Activated naive CD8-positive, alpha-beta T cell treated with anti-CD3 and anti-CD28 coated beads, Interleukin-2, amount 50 U/mL, for 16 hours (primary cell): ENCODE measurements at places on chromosomes 12 and 14.

- no peak for DNase-seq
Measured at GRCh38 chr12:3065300-3065699, 11.9 kb upstream of the TSPAN9 start.

DNA sequence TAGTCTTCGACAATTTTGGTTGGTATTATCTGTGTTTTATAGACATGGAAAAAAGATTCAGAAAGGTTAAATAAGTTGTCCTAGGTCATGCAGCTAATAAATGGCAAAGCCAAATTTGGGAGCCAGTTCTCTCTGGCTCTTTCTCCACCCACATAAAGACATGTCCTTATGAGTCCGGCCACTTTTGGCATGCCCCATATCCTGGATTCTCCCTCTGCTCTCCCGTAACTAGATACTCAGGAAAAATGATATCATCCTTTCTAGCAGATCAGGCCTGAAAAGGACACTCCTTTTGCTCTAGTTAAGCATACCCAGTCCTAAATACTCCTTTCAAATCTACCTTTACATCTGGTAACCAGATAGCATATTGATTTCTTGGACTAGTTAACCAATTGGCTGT lies 64.4 kb downstream of the TTLL5 start:
- no peak for DNase-seq

GRCh38 chr14:70045844-70046535 lies 142.8 kb downstream of the SLC8A3 start:
- no peak for DNase-seq

DNA sequence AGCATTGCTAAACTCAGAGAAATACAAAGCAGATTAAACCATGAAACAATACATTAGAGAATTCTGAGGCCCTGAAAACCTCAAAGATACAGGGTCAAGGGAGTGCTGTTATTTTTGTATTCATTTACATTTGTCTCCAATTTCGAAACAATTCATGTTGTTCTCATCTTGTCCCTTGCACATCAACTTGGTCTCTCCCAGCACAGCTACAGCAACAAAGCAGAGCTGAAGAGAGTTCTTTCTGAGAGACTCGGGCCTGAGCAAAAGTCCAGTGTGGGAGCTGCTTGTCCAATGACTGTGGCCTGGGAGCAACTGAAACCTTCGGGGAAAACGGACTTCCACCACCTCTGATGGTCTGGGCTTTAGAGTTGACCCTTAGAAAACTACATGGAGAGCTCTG lies 79.4 kb upstream of the CDKN3 start:
- DNase-seq: no peak

DNA sequence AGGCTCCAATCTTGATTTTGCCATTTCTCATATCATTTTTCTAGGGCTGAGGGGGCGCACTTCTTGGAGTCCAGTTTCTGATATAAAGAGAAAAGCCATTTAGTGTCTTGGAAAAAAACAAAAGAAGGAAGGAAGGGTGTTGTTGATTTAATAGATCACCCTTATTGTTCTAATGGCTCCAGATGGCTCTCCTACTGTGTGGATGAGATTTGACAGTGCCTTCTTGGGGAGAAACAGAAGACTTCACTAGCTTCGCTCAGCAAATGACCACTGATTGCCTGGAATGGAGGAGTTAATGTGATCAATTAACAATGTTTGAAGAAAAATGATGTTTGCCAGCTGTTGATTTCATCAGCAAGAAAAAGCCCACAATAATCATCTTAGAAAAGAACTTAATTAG lies 216.2 kb downstream of the APAF1 start:
- no peak for DNase-seq

DNA sequence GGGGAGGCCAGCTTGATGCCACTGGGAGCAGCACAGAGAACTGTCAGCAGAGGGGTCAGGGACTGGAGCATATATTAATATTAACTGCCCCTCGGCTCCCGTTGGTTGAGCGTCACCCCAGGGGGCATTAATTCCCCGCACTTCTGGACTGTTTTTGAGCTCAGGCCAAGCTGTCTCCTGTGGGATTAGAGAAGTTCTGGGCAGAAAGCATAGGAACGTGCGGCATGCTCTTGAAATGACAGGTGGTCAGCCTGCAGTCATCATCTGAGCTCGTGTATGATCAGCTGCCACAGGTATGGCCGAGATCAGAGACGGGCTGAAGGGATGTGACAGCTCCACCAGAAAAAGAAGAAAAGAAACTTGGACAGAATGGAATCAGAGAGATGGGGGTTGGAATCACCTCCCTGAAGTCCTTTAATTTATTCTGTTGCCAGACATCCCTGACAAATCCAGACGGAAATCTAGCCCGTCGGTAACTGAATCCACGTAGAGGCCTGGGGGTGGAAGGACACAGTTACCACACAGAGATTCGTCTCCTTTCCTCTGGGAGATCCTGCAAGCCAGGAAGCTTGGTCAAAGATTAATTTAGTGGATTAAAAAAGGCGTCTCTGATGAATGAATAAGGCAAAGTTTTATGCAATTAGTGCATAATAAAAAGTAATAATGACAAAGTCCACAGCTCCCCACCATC lies 23.6 kb downstream of the NR1H4 start:
- DNase-seq: no peak

DNA sequence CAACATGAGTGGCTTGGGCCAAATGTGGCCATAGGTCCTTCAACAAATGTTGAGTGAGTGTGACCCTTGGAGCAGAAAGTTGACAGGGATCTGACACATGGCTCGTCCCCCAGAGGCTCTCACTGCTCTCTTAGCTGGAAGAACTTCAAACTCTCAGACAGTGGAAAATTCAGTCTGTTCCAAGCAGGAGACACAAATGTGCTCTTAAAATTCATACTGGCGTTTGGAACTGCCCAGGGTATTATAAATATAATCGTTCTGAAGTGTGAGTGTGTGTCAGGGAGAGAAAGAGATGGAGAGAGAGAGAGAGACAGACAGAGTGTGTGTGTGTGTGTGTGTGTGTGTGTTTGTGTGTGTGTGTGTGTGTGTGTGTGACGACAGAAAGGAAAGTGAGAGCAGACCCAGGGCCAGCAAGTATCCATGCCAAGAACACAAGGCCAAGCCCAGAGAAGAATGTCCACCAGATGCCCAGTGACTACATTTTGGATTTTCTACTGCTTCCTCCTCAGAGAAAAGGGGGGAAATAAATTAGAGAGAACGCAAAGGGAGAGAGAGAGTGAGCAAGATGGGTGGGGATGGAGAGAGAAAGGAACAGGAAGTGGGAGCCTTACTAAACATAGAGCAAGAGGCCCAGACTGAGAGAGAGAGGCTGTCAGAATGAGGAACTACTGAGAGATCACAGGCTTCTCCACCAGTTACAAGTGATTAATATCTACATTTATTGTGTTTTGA lies 193.6 kb upstream of the NUDT4 start:
- DNase-seq: no peak

DNA sequence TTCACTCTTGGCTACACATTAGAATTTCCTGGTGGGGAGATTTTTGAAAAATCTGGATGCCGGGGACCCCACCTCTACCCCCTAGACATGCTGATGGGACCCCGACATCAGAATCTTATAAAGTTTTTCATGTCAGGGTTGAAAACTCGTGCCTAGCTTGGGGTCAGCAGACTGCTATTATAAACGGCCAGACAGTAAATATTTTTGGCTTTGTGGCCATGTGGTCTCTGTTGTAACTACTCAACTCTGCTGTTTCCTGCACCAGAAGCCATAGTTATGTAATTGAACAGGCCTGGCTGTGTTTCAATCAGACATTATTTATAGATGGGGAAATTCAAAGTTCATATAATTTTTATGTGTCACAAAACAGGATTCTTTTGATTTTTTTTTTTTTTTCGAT lies 41.6 kb downstream of the ACACB start:
- no peak for DNase-seq

GRCh38 chr12:64082866-64083268 lies 139.2 kb downstream of the KICS2 start:
- no peak for DNase-seq

- DNase-seq: no peak
Measured at GRCh38 chr12:24138041-24138440, 188.6 kb upstream of the SOX5 start.

DNA sequence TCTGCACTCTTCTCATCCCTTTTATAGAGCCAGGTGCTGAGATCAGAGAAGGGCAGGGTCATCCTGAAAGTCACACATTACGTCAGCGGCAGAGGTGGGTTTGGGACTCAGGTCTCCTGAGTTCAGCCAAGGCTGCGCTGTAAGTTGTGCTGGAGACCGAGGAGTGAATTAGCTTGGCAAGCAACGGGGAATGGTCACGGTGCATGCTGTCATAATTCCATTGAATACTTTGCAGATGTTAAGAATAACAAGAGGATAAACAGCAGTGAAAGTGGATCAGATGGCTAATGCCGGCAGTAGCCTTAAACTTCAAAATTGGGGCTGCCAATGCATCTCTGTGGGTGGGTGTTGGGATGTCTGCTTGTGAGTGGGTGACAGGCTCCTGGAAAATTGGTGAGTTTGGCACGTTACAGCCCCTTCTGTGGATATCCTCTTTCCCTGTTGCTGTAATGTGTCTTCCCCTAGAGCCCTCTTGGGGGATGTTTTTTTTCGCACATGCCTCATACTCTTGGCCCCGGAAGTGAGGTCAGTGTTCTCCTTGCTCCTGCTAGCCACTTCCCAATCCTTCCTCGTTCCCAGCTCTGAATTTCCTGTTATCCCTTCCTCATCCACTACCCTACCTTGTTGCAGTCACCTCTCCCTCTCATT lies 287.1 kb upstream of the SRRM4 start:
- DNase-seq: no peak

DNA sequence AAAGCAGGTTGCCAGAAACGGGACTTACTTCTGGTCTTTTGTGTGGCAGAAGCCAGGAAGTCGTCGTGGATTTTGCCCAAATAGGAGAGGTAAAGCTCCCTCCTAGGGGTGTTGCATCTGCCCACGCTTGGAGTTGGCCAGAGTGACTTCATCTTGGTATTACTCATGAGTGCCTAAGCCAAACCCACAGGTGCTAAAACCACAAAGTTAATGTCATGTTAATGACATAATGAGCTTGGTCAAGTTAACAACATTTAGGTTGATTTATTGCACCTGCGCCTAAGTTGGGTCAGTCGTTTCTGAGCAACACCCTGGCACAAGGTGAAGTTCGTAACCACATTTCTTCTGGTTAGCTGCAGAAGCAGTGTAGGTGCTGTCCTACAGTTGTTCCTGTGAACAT lies 225.2 kb downstream of the FUT8 start:
- DNase-seq: no peak

DNA sequence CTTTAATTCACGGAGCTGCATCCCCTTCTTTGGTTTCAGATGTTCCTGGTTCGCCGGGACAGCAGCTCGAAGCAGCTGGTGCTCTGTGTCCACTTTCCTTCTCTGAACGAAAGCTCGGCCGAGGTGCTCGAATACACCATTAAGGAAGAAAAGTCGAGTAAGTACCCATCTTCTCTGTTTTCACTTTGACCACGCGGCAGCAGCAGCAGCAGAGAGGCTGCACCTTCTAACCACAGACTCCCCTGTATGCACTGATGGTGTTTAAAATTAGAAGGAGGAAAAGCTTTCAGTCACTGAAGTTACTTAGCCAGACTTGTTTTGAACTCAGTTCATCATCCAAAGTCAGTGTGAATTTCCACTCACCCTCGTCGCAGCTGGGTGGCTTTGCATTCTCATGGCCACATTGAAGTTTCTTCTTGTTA lies 63.8 kb downstream of the RIN3 start:
- no peak for DNase-seq

DNA sequence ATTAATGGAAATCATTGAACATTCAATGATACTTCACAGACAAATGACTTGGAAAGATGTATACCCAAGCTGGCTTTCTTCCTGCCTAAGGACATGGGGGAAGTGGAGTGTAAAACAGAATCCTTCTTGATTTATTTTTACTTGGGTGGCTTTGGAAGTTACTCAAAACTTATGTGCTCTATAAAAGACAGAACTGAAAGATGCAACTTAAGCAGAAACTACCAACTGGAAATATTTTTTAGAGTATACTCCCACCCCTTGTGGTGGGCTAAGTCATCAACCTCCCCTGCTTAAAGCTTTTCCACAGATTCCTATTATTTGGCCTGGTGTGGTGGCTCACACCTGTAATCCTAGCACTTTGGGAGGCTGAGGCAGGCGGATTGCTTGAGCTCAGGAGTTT lies 126.0 kb upstream of the ATP2B1 start:
- no peak for DNase-seq

DNA sequence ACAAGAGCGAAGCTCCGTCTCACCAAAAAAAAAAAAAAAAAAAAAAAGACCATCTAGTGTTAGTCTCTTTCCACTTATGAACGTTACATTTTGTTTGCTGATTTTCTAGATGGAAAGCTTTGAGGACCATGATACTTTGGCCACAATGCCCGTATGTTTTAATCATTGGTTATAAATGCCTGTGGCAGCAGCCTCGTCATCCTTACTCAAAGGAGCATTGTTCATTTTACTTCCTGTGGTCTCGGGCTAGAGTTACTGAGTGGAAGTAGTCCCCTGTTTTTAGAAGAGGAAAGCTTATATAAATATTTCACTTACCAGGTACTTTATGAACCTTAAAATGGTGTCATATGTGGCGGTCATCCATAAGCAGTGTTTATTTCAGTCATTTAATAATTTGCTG lies 359.9 kb downstream of the AEBP2 start:
- no peak for DNase-seq

- DNase-seq: no peak
Measured at GRCh38 chr12:108842361-108842760, 15.0 kb downstream of the SSH1 start.

GRCh38 chr14:64387232-64387781 lies 846 bp upstream of the MTHFD1 start:
- DNase-seq: no peak

DNA sequence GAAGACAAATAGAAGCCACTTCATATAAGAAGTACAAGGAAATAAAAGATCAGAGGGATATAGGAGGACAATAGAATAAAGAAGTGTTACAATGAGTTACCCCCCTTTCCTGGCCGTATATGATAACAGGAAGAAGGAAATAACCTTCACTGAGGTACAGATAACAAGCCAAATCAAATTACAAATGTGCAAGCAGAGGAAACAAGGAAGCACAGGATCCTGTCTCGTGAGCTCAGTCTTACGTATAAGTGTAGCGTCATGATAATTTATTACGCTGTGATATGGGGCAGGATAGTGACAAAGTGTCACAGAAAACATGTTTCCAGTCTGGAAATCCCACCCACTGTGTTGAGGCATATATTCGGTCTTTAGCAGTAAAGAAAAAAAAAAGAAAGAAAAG lies 26.5 kb downstream of the CRACR2A start:
- no peak for DNase-seq

GRCh38 chr12:6327229-6328041 lies 14.4 kb downstream of the TNFRSF1A start:
- DNase-seq: no peak

GRCh38 chr12:65100140-65100539 lies 21.0 kb downstream of the WIF1 start:
- DNase-seq: no peak

DNA sequence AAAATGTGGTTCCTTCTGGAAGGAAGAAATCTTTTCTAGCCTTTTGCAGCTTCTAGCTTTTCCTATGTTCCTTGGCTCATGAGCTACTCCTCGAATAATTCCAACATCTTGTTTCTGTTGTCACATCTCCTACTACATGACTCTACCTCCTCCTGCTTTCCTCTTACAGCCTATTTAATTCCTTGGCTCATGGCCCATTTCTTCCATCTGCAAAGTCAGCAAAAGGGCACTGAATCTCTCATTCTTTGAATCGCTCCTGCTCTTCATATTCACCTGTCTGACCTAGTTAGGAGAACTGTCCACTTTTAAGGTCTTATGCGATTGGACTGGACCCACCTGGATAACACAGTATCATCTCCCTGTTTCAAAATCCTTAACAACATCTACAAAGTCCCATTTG lies 15.8 kb downstream of the PRKD1 start:
- no peak for DNase-seq

GRCh38 chr14:72254937-72255472 lies 322.8 kb downstream of the RGS6 start:
- DNase-seq: no peak
